ENCODE measurements at places on chromosomes 2 and 18.

- no peak for DNase-seq
Observed at GRCh38 chr2:39725401-39725800, 53.7 kb downstream of the THUMPD2 start.

DNA sequence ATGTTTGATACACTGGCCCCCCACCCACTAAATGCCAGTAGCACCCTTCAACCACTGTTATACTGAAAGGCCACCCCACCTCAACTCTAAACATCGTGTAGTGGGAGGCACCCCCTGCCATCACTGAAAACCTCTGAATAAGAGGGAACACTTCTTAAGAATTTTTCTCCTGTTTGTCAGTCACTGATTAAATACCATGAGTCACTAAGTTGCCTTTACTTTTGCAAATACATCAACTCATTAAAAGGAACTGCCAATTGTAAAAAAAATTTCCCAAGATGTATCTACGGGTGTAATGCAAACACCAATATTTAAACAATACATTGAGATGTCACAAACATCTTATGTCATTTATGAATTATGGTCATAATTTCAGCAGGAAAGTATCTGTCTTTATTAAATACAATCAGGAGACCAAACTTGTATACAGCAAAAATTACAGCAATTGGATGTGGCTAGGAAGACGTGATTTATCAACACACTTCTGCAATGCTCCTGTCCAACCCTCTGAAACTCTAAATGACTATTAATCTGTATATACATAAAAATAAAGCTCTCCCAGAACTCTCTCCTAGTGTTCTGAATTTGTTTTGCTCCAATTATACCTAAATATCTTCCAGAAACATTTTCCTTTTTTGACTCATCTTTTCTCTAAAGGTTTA lies 144.1 kb upstream of the STK17B start:
- no peak for DNase-seq

- peak; percentile 72 for DNase-seq
Observed at GRCh38 chr2:10042301-10043161, 819 bp upstream of the KLF11 start.

DNA sequence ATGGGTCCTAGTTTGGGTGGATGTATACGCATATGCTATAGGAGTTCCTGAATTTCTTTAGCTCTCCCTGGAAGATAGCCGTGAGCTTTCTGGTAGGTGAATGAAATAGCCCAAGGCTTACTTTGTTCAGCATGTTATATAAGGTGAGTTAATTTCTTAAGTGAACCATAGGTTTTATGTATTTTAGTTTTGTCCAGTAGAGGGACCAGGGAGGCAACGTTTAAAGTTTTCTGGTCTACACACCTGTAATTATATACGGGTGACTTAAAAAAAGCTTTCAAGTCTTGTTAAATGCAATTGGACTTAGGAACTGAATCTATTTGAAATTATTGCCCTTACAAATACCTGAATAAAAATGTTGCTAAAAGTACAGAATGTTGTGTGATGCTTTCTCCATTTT lies 402.5 kb upstream of the DDX18 start:
- DNase-seq = no peak

- DNase-seq = peak; percentile 77
Observed at GRCh38 chr2:234496835-234497593, at the start of gene ARL4C. Gene ARL4C, minus strand, starts transcription at chr2:234497081. Its CDS starts 495 bp downstream, at chr2:234496586.

GRCh38 chr2:62686012-62686685 lies 19.4 kb upstream of the EHBP1 start:
- no peak for DNase-seq

DNA sequence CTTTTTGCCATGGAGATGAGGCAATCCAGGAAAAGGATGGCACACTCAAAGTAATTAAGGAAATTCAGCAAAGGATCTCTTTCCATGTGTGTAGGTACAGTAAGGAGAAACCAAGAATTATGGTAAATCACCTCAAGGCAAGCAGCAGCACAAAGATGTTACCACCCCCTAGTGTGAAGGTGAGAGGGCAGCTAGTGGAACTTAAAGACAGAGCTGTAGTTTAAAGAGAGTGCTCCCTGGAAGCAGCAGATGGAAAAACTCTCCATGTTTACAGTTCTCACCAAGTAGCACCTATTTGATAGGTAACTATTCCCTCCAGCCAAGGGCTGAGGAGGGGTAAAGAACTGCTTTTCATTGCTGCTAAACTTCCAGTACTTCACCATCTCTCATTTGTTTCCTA lies 860.4 kb upstream of the CRIM1 start:
- DNase-seq = no peak

GRCh38 chr2:176446718-176447414 lies 177.6 kb downstream of the MTX2 start:
- DNase-seq = no peak

DNA sequence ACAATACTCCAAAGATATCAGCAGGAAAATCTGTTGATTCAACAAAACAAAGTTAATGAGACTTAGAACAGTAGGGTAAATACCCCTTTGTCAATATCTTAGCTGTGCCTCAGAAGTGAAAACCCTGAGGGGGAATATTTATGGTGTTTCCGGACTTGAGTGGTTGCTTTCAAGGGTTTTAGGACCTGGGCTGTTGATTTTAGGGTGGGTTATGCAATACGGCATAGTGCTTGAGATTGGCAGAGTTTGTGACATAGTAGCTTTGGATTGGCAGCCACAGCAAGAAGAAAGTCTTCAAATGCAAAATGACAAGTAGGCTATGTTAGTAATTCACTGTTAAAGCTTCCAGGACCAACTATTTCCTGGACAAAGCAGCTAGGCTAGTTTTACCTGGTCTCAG lies 826.3 kb upstream of the CDH2 start:
- no peak for DNase-seq

Measured in mucosa of descending colon (tissue), 3 donors.